Cortex of kidney (tissue), 1 donor: ENCODE measurements at places on chromosomes 12 and 14.

DNA sequence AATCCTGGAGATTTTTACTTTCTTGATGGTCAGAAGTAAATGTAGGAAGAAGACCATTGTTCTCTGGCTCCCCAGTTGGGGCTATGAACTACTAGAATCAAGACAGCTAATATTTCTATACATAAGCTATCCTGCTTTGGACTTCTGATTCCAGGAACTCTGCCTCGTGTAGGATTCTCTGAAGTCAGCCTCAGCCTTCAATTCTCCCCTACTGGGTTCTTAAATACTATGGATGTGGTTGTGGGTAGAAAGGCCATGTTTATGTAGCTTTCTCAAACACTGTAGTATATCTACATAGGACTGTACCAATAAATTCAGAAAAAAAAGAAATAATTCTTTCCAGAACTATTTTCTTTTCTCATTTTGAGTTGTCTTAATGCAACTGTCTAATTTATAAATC lies 302.5 kb downstream of the ITPR2 start:
- DNase-seq = no peak

GRCh38 chr14:81342850-81343580 lies 57.1 kb downstream of the STON2 start:
- DNase-seq = no peak

- no peak for DNase-seq
Observed at GRCh38 chr14:57009585-57010515, 199.6 kb upstream of the OTX2 start.

DNA sequence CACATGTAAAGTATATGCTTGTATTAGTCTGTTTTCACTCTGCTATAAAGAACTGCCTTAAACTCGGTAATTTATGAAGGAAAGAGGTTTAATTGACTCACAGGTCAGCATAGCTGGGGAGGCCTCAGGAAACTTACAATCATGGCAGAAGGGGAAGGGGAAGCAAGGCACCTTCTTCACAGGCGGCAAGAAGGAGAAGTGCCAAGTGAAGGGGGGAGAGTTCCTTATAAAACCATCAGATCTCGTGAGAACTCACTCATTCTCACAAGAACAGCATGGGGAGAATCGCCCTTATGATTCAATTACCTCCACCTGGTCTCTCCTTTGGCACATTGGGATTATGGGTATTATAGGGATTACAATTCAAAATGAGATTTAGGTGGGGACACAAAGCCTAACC lies 229.5 kb upstream of the PLXNC1 start:
- no peak for DNase-seq

GRCh38 chr12:75971253-75971652 lies 60.3 kb downstream of the PHLDA1 start:
- DNase-seq = no peak

DNA sequence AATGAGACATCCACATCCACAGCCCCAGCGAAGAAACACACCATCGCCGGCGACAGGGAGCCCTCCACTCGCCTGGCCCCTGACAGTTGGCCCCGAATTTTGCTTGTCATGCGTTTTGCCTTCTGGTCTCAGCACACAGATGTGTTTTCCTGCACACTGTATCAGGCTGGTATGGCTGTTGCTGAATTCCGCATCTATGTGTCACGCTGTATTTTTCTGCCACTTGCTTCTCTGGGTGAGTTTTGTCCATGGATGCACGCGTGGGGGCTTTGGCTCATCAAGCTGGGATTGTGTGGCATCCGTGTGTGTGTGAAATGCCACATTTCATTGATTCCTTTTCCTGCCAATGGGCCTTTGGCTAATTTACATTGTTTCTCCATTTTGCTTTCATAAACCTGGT lies 26.5 kb downstream of the ARL6IP4 start:
- DNase-seq = no peak

DNA sequence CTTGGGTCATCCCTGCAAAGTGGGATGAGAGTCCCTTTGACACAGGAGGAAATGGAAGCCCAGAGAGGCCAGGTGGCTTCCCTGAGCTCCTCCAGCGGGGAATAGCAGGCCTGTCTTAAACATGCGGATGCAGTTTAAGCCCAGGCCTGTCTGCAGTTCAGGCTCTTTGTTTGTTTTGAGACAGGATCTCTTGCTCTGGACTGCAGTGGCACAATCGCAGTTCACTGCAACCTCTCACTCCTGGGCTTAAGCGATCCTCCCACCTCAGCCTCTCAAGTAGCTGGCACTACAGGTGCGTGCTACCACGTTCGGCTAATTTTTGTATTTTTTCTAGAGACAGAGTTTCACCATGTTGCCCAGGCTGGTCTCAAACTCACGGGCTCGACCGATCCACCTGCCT lies 3.5 kb downstream of the TRPV4 start:
- no peak for DNase-seq

GRCh38 chr12:119949145-119949544 lies 39.9 kb upstream of the BICDL1 start:
- DNase-seq = no peak

- no peak for DNase-seq
Observed at GRCh38 chr12:26319511-26319910, 124.1 kb downstream of the SSPN start.

- DNase-seq = no peak
Observed at GRCh38 chr12:58097741-58098140, 156.4 kb downstream of the ATP23 start.

DNA sequence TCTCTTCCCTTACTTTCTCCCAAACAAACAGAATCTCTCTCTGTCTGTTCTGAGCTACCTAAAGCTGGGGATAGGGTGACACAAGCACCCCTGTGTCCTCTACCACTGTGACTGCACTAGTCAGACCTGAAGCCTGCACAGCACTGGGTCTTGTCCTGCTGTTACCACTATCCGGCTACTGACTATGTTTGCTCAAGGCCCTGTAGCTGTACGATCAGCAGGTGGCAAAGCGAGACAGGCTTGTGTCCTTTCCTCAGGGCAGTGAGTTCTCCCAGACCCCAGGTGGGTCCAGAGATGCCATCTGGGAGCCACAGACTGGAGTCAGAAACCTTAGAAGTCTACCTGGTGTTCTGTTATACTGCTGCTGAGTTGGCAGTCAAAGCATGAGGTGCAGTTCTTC lies 116.4 kb downstream of the NUBPL start:
- no peak for DNase-seq

DNA sequence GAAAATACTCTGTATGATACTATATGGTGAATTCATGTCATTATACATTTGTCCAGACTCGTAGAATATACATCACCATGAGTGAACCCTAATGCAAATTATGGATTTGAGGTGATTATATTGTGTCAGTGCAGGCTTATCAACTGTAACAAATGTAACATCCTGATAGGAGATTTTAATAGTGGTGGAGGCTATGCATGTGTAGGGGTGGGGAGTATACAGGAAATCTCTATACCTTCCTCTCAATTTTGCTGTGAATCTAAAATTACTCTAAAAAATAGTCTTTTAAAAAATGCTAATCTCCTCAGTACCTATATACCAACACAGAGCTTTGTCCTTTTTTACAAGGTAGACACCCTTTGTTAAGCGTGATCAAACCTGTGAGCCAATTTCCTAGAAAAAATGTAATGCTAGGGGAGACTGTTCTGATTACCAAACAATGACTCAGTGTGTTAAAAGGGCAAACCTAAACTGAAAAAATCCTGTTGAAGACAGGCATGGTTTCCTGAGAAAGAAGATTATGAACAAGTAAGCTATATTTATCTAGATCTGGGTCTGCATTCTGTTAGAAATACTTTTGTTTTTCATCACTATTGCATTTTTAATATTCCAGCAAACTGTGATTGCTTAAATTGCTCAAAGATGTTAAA lies 170.9 kb downstream of the DUSP6 start:
- DNase-seq = no peak

DNA sequence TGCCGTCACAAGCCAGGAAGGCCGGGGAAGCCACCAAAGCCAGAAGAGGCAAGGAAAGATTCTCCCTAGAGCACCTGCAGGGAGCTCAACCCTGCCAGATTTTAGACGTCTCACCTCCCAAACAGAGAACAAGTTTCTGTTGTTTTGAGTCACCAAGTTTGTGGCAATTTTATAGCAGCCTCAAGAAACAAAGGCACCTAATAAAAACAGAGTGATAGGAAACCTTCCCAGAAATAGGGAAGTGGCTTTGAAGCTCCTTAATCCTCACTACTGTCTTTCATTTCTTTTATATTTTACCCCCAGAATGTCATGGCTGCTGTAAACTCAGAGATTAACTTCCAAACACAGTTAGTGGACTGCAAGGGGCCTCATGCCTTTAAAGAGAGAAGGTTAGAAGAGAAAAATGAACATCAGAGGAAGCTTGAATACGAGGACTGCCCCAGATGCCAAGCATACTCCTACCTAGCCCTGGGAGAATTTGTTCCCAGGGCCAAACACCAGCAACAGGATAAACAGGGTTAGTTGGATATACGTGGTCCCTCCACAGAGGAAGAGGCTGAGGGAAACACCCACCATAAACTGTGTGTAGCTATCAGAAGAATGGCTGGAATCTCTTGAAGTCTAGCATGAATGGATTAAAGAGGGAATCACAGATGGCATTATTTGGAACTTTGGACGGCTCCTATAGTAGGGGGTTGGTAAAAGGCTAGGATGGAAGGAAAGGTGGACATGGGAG lies 148.3 kb downstream of the KCNA5 start:
- no peak for DNase-seq
